Activated naive CD4-positive, alpha-beta T cell treated with anti-CD3 and anti-CD28 coated beads for 36 hours (primary cell): ENCODE measurements at places on chromosomes 5 and 9.

- no peak overlapping the region for H3K4me3 ChIP-seq
- no peaks in the 10 kb centered on the region for H3K4me1 ChIP-seq
- no peak for DNase-seq
- H3K27me3 ChIP-seq = no peaks in the 10 kb centered on the region
- H3K27ac ChIP-seq = no peak overlapping the region
- H3K36me3 ChIP-seq = no peaks in the 10 kb centered on the region
Observed at GRCh38 chr5:118552146-118552545, 436.2 kb downstream of the DTWD2 start.

- H3K27me3 ChIP-seq = no peaks in the 10 kb centered on the region
- no peak overlapping the region for H3K27ac ChIP-seq
- no peaks in the 10 kb centered on the region for H3K36me3 ChIP-seq
Observed at GRCh38 chr9:116236979-116237378, 83.4 kb downstream of the PAPPA start.

GRCh38 chr9:133238851-133239532 lies 29.9 kb upstream of the OBP2B start:
- peak overlapping the region; percentile 44 for H3K4me3 ChIP-seq
- peaks cover 21% of the 10 kb centered on the region for H3K27me3 ChIP-seq
- no peak overlapping the region for H3K27ac ChIP-seq
- peaks cover 7% of the 10 kb centered on the region for H3K4me1 ChIP-seq

DNA sequence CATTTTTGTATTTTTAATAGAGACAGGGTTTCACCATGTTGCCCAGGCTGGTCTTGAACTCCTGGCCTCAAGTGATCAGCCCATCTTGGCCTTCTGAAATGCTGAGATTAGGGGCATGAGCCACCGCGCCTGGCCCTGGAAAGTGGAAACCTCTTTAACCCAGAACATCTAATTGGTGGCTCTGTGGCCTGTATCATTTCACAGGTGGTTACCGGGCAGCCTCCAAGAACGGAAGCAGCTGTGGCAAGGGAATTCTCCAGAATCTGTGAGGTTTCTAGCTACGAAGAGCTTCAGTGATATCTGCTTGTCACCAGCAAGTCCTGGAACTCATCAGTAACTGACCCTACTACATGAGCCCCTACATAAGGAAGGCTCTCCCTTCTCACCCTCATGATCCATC lies 194.9 kb downstream of the DCP2 start:
- no peak overlapping the region for H3K4me3 ChIP-seq
- no peaks in the 10 kb centered on the region for H3K36me3 ChIP-seq
- H3K27ac ChIP-seq = no peak overlapping the region
- DNase-seq = no peak
- no peaks in the 10 kb centered on the region for H3K4me1 ChIP-seq

- peaks cover 7% of the 10 kb centered on the region for H3K27me3 ChIP-seq
- no peak for DNase-seq
- no peaks in the 10 kb centered on the region for H3K36me3 ChIP-seq
- no peak overlapping the region for H3K27ac ChIP-seq
Observed at GRCh38 chr5:71880536-71880935, 161.5 kb downstream of the CARTPT start.

DNA sequence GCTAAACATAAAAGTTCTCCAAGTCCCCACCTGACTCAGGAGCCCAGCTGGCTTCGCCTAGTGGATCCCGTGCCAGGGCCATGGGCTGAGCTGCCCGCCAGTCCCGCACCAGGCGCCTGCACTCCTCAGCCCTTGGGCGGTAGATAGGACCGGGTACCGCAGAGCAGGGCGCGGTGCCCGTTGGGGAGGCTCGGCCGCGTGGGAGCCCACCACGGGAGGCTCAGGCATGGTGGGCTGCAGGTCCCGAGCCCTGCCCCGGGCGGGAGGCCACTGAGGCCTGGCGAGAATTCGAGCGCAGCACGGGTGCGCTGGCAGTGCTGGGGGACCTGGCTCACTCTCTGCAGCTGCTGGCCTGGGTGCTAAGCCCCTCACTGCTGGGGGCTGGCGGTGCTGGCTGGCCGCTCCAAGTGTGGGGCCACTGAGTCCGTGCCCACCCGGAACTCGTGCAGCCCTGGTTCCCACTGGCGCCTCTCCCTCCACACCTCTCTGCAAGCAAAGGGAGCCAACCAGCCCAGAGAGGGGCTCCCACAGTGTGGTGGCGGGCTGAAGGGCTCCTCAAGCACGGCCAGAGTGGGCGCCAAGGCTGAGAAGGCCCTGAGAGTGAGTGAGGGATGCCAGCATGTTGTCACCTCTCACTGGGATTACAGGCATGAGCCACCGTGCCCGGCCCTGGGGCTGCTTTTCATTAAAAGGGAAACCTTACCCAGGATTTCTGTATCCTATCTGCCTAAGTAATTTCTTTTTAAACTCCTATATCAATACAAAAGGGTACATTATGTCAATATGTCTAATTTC lies 9.7 kb upstream of the SPZ1 start:
- no peaks in the 10 kb centered on the region for H3K36me3 ChIP-seq
- no peak overlapping the region for H3K4me3 ChIP-seq
- no peak for DNase-seq
- H3K27ac ChIP-seq = no peak overlapping the region
- no peaks in the 10 kb centered on the region for H3K27me3 ChIP-seq

- H3K4me3 ChIP-seq = no peak overlapping the region
- no peaks in the 10 kb centered on the region for H3K27me3 ChIP-seq
- DNase-seq = no peak
- no peak overlapping the region for H3K27ac ChIP-seq
- H3K4me1 ChIP-seq = peaks cover 17% of the 10 kb centered on the region
Observed at GRCh38 chr9:123872710-123873109, 57.2 kb downstream of the DENND1A start.

DNA sequence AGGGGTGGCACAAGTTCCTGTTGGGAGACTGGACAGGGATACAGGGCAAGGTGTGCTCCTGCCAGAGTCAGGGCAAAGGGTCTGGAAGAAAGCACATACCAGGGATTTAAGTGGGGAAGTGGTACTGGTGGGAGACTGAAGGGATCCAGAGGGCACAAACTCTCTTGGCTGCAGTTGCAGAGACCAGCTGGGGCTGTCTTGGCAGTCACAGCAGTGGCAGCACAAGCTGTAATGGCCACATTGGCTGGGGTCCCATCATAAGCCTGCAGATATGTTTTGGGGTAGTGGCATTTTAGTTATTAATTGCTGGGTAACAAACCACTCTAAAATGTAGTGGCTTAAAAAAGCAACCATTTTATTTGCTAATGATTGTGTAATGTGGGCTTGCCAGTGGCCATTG lies 492.2 kb downstream of the ENC1 start:
- no peaks in the 10 kb centered on the region for H3K36me3 ChIP-seq
- H3K27ac ChIP-seq = no peak overlapping the region
- no peak for DNase-seq
- no peak overlapping the region for H3K4me3 ChIP-seq
- H3K27me3 ChIP-seq = peaks cover 26% of the 10 kb centered on the region

DNA sequence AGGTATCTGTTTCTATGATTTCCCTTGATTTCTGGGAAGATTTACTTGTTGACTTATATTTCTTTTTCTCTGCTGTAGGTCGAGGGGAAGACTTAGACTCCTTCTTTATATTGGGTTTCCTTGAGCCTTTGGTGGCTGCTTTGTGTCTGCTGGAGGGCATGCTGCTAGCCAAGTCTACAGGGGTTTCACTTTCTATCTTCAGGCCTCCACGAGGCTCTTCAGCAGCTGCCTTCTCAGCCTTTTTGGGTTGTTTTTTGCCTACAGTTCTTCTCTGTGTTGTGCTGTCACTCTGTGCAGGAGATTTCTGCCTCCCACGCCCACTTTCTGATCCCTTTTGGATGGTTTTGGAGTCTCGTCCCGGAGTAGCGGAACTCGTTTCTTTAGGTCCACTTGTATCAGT lies 23.2 kb downstream of the LEAP2 start:
- H3K4me1 ChIP-seq = peaks cover 6% of the 10 kb centered on the region
- peaks cover 21% of the 10 kb centered on the region for H3K36me3 ChIP-seq
- H3K27ac ChIP-seq = no peak overlapping the region
- no peak overlapping the region for H3K4me3 ChIP-seq
- DNase-seq = no peak

DNA sequence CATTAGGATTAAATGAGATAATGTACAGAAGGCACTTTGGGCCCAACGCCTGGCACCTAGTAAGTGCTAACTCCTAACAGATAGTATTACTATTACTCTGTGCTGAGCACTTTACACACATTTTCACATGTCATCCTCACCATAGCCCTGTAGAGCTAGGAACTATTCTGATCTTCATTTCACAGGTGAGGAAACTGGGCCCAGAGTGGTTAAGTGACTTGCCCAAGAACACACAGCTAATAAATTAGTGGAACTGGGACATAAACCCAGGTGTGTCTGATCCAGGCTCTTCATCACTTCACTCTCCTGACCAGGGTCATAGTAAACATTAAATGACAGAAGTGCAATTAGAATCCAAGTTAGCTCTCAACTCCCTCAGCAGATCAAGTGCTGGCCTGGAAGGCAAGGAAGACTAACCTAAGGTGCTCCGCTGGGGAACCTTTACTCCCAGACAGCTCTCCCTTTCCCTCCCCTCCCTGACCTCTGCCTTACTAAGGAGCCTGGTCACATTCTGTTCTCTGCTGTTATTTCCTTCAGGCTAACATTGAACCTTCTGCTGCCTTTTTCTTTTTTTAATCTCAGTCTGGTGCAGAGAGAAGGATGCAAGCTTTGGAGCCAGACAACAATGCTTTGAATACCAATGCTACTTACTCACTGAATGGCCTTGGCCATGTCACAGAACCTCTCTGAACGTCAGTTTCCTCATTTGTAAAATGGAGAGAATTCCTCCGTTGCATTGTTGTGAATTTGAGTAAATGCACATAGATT lies 4.1 kb upstream of the ADRA1B start:
- no peaks in the 10 kb centered on the region for H3K36me3 ChIP-seq
- DNase-seq = no peak
- H3K4me1 ChIP-seq = peaks cover 5% of the 10 kb centered on the region
- peaks cover 31% of the 10 kb centered on the region for H3K27me3 ChIP-seq
- no peak overlapping the region for H3K4me3 ChIP-seq

DNA sequence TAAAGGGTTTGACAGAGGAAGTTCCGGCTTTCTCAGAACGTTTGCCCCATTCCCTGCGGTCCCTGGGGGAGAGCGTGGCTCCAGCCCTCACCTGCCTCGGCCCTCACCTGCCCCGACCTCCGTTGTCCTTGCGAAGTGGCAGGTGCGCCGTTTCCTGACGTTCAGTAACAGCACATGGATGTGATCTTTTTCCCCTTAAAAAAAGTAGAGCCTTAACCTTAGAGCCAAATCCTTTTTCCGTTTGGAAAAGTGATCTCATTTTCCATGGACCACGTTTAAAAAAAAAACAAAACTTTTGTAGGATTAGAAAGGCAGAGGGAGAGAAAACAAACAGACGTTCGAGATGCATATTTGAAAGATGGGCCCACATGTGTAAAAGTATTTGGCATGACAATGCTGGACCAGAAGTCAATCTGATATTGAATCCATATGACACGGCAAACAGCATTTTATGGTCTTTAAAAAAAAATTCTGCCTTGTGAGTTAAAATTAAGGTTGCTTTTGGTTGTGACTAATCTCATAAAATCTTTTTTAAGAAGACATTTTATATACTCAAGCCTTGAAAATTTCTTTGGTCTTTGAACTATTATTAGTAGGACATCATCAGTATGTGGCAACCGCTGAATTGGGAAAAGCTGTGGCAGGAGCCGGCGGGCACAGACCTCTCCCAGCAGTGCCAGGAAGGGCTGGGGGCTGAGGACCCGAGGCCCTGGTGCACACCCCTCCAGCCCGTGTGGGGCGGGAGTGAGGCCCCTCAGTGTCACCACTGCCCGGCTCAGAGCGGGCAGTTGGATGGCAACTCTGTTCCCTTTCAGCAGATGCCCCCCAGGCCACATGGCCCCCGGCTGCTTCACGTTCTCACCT lies 42.5 kb upstream of the EXOC3 start:
- no peaks in the 10 kb centered on the region for H3K36me3 ChIP-seq
- no peak for DNase-seq
- H3K27ac ChIP-seq = no peak overlapping the region
- peaks cover 27% of the 10 kb centered on the region for H3K27me3 ChIP-seq
- H3K4me3 ChIP-seq = no peak overlapping the region

GRCh38 chr9:89601306-89601705 lies 3.5 kb upstream of the GADD45G start:
- peaks cover 22% of the 10 kb centered on the region for H3K4me1 ChIP-seq
- no peak overlapping the region for H3K4me3 ChIP-seq
- DNase-seq = no peak
- peaks cover 3% of the 10 kb centered on the region for H3K27me3 ChIP-seq
- H3K36me3 ChIP-seq = no peaks in the 10 kb centered on the region

DNA sequence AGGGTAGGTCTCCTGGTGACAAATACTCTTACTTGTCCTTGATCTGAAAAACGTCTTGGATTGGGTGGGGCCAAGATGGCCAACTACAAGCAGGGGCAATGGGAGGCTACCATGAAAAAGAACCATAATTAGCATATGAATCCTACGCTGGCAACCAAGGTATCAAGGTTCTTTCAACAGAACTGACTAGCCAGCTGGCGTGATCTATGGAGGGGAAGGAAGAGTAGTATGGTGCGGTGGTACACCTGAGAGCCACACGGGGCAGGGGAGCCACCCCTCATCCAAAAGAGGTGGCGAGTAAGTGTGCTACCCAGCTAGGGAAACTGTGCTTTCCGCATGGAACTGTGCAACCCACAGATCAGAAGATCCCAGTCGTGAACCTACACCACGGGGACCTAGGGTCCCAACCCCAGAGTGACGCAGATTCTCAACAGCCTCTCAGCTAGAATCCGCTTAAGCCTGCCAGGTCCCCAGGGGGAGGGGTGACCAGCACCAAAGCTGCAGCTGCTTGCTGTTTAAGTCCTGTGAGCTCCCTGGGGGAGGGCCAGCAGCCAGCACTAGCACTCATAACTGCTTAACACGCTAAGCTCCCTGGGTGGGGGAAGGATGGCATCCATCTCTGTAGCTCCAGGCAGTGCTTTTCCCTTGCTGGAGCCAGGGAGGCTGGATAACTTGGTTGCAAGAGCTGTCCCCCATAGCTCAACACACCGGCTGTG lies 334.8 kb downstream of the FBXL17 start:
- no peak for DNase-seq
- no peaks in the 10 kb centered on the region for H3K4me1 ChIP-seq
- H3K36me3 ChIP-seq = peaks cover 37% of the 10 kb centered on the region
- no peak overlapping the region for H3K4me3 ChIP-seq
- no peak overlapping the region for H3K27ac ChIP-seq

GRCh38 chr5:62473209-62473608 lies 60.6 kb downstream of the IPO11 start:
- no peak overlapping the region for H3K4me3 ChIP-seq
- H3K4me1 ChIP-seq = no peaks in the 10 kb centered on the region
- no peak overlapping the region for H3K27ac ChIP-seq
- no peak for DNase-seq
- peaks cover 5% of the 10 kb centered on the region for H3K36me3 ChIP-seq

- peaks cover 1% of the 10 kb centered on the region for H3K36me3 ChIP-seq
- H3K27me3 ChIP-seq = no peaks in the 10 kb centered on the region
- no peak overlapping the region for H3K27ac ChIP-seq
- H3K4me1 ChIP-seq = peaks cover 10% of the 10 kb centered on the region
Observed at GRCh38 chr5:61455179-61456006, 123.3 kb downstream of the ZSWIM6 start.
